Esophagus squamous epithelium (tissue), 5 donors: ENCODE measurements at places on chromosomes 5 and 9. TPM values are rescaled to one million over a fixed set of nuclear protein-coding genes. Genes with fewer than 3 reads are reported as not detected.
A peak's percentile ranks its signal among the peaks of the same experiment; 100 is the strongest.

The FRMD3 gene
- 2.7 TPM for total RNA-seq

The ARID3C gene
- not detected for total RNA-seq

The TAF1L gene
- total RNA-seq, result not detected

The ANKRD31 gene
- total RNA-seq, result 0.72 TPM

The LCN2 gene
- total RNA-seq, result 36.2 TPM

The MEGF10 gene
- not detected for total RNA-seq

The LECT2 gene
- total RNA-seq, result not detected

DNA sequence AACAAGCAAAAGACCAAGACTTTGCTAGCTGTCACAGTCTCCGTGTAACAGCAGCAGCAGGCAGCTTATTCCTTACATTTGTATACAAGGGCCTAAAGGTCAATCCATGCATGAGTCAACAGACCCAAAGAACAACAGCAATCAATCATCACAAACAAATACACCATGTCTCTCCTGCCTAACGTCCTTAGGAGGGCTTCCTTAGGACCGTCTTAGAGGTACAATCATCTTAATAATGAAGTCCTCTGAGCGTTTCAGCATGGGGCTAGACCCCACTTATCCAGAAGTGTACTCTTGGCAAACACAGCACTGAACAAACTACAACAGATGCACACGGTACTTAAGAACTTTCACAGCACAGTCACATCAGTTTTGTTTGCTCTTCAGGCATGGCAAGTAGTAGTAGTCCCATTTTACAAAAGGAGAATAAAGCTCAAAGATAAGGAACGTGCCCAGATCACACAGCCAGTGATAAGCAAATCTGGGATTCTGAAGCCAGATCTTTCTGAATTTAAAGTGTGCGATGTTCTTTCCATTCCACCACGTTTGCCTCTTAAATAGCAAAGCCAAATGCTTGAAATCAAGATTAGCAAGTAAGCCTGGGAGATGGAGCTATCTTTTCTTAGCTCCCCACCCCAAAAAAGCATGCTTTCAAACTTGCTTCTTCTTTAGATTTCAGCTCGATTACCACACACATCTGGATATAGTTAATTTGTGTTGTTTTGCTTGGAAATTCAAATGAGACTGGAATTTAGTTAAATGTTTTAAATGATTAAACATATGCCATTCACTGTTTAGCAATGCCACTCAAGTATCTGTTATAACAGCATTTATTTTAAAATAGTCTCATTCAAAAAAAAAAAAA lies 24.2 kb downstream of the PSMB7 start:
- DNase-seq, result no peak

DNA sequence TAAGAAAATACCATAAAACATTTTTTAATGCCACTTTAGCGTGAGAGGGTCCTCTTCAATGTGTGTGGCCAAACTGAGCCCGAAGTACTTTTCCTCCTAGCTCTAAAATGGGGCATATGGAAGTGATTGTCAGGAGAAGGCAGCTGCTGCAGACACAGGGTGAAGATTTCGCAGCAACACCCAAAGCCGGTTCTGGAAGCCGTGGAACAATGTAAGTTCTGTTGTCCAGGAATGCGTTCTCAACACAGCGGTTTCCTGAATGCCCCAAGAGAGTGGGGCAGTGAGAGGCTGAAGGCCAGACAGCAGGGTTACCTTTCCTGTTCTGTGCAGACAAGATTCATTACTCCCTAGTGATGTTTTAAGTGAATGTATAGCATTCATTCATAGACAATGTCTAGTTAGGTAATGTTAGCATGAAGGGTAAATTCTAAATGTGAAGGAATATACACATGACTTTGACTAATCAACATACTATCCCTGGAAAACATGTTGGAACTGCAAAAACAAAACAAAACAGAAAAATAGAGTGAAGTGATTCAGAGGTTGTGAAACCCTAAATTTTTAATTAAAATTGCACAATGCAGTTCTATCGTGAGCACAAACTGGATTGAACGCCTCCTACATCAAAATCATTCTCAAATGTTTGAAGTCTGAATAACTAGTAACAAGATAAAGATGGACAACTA lies 197.0 kb upstream of the SEMA6A start:
- no peak for DNase-seq

GRCh38 chr9:97923529-97924108 lies 1.3 kb upstream of the TRMO start:
- DNase-seq, result peak; percentile 43

DNA sequence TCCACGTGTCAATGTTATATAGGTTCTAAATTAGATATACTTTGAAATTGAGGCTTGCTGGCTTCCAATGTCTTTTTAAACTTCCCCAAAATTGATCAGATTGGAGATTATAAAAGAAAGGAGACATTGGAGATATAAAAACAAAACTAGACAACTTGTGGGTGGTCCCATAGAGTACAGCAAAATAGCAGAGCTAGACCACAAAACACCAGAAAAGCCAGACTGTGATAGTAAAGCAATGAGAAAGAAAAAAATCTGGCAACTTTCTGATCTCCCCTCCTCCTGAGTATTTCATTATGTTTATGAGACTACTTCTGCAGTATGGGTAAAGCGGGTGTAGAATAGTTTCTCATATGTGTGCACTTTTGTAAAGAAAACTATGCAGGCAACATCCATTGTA lies 713.8 kb upstream of the MEF2C start:
- no peak for DNase-seq

GRCh38 chr9:96219026-96219899 lies 82.7 kb downstream of the HSD17B3 start:
- no peak for DNase-seq

- DNase-seq, result no peak
These were observed 79.4 kb downstream of the AUH start for GRCh38 chr9:91282292-91282691.

DNA sequence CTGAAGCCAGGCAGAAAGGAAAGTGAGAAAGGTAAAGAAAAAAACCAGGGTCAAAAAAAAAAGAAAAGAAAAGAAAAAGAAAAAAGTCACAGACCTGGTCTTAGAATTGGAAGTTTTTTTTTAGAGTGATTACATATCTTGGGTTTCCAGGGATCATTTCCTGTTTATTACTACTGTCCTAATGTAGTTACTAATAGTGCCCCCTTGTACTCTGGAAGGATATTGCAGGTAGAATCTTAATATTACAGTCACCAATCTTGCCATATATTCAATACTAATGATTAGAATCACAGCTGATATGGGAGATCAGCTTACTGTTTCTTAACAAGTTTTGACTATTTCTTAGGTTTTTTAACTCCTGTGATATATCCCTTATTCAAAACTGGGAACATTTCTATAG lies 543.2 kb upstream of the CDH6 start:
- DNase-seq, result no peak

GRCh38 chr5:81657386-81657785 lies 93.5 kb downstream of the SSBP2 start:
- DNase-seq, result no peak

- DNase-seq, result no peak
These were observed 705.4 kb upstream of the RIOK2 start for GRCh38 chr5:97888439-97888838.

DNA sequence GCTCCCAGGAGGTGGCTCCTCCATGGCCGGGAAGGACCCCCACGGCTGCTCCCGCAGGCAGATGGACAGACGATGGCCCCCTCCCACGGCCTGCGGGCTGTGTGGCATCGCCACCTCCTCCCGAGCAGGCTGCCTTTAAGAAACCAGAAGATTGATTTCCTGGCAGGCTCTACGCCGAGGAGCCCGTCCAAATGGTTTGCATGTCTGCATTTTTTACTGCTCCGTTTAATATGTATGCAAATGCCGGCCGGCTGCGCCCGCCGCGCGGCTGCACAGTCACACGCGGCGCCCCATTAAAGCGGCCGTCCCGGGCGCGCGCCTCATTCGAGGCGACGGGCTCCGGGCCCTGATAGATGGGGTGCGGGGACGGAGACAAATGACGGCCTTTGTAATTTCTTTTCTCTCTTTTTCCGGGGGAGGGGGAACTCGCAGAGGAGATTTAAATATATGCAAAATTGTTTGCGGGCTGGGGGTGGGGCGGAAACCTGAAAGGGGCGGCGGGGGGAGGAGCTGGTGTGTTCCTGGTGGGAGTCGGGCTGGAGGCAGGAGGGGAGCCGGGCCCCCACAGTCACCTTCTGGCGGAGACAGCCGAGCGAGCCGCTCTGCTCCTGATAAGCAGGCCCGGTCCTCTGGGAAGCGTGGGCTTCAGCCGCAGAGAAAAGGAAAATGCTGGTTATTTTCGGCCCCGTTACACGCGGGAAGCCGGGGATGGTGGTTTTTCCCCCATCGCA lies 158.7 kb upstream of the IER5L start:
- DNase-seq, result no peak

DNA sequence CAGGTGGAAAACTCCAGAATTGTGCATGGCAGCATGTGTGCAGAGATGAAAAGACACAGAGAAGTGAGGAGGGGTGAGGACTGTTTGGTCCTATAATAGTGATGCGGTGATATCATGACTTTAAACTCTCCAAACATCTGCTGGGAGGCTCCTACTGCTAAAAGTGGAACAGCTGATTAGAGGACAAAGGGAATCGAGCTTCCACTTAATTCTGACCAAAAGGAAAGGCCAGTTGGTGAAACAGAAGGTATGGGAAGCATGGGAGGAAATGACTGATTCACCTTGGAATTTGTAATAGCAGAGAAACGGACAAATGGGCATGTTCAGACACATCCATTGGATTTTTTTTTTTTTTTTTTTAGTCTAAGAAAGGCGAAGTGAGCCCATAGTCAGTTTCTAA lies 67.5 kb upstream of the MAMDC2 start:
- DNase-seq, result no peak

DNA sequence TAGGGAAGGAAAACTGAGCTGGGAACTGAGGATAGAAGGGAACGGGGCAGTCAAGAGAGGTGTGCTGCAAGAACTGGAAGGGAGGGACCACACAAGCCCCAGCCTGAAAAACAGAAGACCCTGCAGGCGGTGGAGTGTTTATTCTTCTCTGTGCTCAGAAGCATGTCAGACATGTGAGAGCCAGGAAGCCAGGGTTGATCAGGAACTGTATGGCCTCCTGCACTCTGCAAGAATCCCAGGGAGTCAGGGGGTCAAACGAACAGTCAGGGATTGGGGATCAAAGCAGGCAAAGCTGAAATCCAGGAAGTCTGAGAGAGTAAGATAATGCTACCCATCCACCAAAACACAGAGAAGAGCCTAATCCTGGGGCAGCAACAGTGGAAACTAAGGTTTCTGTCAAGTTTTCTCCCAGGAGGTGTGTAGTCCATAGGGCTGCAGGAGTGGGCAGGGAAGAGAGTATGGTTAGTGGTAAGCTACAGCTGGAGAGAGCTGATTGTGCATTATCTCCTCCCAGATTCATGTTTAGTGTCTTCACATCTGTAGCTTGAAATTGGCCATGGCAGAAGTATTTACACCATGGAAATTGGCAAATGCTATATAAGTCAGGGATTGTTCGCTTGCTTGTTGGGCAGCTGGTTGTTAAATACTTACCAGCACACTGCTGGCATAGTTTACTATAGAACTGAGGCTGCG lies 115.4 kb upstream of the SLC44A1 start:
- DNase-seq, result no peak

DNA sequence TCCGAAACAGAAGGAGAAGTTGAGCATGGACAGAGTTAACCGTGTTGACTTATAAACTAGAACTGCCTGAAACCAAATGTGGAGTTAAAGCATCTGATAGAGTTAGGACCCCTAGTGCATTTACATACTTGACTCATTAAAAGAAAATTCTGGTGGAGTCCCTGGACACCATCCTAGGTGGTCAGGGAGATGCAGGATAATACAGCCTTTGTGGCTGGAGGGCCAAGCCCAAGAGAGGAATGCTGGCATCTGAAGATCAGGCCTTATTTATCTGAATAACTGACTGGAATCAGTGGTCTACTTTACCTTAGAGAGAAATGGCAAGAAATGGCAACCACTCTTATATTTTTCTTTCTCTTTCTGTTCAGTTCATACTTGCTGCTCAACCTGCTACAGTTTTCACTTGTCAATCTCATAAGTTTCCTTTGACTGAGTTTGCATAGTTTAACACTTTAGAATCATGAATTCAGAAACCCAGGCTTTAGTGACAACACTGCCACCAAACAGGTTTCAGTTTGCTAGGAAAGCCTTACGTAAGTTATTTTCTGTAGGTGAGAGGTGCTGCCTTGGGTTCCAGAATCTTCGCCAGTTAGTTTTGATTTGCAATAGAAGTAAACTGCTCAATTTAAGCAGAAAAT lies 10.2 kb downstream of the CMYA5 start:
- no peak for DNase-seq
